Hippocampal formation (tissue), 2 donors: ENCODE measurements at places on chromosomes 2 and 18.

- DNase-seq, result no peak
Observed at GRCh38 chr2:148071351-148071750, 50.5 kb downstream of the MBD5 start.

- no peak for DNase-seq
Observed at GRCh38 chr18:57920036-57920435, 116.9 kb upstream of the ATP8B1 start.

DNA sequence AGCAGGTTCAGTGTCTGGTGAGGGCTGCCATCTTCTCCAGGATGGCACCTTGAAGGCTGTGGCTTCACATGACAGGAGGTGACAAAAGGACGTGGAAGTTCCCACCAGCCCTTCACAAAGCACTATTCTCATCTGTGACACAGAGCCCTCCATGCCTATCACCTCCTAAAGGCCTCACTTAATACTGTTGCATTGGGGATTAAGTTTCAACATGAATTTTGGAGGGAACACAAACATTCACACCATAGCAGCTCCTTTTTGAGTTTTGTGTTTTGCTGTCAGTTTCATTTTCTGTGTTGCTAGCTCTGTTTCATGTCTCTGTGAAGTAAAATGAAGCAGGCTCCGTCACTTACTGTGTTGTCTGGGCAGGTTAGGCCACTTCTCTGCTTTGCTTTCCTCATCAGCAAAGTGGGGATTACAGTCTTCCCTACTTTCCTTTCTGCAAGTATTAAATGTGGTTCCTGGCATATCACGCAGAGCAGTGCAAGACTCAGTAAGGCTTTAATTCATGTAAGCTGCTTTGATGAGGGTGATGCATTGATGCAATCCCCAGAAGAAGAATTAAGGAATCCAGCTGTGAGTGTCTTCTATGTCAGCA is 31.6 kb downstream of the LIMS1 start:
- no peak for DNase-seq

- peak; percentile 5 for DNase-seq
Observed at GRCh38 chr18:41745166-41746049, 209.6 kb upstream of the PIK3C3 start.

- DNase-seq, result no peak
Observed at GRCh38 chr2:66874411-66874810, 439.5 kb downstream of the MEIS1 start.

GRCh38 chr2:46487667-46488335 is 8.4 kb downstream of the TMEM247 start:
- no peak for DNase-seq

DNA sequence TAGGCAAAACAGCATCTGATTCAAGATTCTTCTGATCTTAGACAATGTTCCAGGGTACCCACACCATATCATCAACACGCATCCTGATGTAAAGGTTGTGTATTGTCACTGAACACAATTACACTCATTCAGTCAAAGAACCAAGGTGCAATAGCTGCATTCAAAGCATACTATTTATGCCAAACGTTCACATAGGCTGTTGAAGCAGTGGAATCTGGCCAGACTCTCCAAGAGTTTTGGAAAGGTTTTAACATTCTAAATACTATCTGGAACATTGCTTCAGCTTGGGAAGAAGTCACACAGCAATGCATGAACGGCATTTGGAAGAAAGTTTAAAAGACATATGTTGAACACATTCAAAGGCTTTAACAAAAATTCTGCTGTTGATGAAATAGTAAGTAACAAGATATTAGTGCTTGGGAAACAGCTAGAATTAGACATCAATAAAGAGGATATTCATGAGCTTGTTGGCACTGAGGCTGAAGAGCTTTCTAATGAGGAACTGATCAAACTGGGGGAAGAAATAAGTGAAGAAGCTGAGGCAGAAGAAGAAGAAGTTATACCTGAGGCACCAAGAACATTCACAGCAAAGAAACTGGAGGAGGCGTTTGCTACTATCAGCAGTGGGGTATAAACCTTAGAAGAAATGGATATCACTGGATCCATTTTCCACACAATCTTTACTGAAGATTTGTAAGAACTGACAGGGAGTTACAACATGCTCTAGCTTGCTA is 47.6 kb upstream of the MSH6 start:
- no peak for DNase-seq

DNA sequence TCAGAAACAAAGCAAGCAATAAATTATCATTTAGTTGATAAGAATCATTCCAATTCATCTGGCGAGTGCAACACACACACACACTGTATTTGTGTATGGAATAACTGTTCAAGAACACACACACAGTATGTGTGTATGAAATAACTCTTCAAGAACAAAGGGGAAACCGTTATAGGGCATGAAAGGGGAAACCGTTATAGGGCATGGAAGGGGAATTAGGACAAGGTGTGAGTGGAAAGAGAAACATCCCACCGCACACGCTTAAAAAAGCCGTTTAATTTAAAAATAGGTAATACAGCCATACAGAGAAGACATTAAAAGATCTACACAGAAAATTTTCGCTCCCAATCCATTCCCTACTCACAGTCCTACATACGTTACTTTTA is 607 bp upstream of the TSN start:
- no peak for DNase-seq
